ENCODE measurements at places on chromosomes 1 and 21.
A peak's percentile ranks its signal among the peaks of the same experiment; 100 is the strongest.

- no peak for DNase-seq
Measured at GRCh38 chr1:180950321-180950720, 37.6 kb downstream of the KIAA1614 start.

- DNase-seq = no peak
Measured at GRCh38 chr1:25135909-25136308, 96.4 kb downstream of the SYF2 start.

DNA sequence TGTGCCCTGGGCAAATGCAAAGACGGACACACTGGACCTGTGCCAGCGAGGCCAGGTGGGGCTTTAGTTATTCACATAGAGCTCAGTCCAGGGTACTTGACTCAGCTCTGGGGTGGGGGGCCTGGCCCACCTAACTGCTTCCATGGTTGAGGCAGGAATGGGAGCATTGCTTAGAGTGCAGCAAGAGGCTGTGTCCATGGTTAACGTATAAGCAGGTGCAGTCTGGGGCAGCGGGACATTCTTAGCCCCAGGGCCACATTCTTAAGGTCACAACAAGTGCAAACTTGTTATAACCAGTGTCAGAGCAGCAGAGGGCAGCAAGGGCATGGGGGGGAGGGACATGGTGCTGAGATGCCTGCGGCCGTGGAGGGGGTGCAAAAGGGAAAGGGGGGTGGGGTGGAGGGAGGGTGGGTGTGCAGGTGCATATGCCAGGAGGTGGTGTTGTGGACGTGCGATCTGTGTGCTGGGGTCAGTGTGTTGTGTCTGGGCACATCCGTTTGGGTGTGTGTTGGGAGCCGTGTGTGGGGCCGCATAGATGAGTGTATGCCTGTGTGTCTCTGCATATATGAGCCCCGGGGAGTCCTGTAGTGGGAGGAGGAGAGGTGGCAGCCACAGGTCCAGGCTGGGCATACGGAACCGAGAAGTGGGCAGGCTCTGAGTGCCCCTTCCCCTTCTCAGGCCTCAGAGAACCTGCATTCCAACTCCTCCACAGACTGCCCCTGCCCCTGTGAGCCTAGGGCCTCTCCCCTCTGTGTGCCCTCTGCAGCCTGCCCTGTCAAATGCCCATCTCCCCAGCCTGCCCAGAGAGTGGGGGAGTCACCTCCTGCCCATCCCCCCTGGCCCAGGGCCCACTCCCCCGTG, 8.4 kb downstream of the KCNJ10 start:
- no peak for DNase-seq

DNA sequence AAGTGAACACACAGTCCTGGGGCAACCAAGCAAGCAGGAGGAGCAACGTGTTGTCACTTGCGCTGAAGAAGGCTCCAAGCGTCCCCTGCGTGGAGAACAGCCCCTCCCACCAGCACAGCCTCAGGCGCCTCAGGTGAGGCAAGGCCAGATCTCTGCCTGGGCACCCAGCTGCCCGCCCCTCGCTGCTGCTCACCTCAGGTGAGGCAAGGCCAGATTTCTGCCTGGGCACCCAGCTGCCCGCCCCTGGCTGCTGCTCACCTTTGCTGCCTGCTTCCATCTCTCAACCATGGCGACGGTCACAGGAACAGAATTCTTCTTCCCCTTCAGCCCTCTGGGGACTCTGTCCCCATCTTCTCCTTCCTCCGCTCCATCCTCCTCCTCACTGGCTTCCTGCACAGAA, 2.4 kb downstream of the NOC2L start:
- DNase-seq = no peak

DNA sequence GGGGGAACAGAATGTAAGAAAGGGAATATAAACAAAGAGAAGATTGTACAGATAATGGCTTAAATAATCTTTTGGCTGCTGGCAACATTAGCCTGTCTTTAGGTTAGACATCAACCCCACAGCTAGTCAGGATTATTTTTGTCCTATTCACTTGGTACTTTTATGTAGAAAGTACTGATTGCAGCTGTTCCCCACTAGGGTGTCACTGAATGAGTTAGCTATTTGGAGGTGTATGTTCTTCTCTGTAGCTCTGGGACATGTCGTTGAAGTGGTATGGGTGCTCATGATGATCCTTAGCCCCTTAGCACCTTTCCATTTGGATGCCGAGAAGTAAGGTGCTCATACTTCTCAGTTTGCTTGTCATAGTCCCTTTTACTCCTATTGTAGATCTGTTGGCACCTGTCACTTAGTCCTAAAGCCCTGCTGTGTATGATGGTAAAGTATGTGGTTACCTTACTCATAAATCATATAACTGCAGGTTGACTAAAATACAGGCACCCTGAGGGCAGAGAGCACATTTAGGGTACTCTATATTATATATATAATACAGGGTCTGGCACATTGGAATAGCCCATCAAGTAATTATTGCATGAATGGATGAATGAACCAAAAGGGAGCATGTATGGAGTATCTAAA, 64.6 kb downstream of the USP25 start:
- DNase-seq = no peak

DNA sequence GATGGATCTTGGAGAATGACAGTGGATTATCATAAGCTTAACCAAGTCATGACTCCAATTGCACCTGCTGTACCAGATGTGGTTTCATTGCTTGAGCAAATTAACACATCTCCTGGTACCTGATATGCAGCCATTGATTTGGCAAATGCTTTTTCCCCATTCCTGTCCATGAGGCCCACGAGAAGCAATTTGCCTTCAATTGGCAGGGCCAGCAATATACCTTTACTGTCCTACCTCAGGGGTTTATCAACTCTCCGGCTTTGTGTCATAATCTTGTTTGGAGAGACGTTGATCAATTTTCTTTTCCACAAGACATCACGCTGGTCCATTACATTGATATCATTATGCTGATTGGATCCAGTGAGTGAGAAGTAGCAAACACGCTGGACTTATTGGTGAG, 20.1 kb downstream of the ZNF691 start:
- no peak for DNase-seq

GRCh38 chr1:205791568-205792180, 16.4 kb upstream of the RAB29 start:
- peak; percentile 71 for DNase-seq

DNA sequence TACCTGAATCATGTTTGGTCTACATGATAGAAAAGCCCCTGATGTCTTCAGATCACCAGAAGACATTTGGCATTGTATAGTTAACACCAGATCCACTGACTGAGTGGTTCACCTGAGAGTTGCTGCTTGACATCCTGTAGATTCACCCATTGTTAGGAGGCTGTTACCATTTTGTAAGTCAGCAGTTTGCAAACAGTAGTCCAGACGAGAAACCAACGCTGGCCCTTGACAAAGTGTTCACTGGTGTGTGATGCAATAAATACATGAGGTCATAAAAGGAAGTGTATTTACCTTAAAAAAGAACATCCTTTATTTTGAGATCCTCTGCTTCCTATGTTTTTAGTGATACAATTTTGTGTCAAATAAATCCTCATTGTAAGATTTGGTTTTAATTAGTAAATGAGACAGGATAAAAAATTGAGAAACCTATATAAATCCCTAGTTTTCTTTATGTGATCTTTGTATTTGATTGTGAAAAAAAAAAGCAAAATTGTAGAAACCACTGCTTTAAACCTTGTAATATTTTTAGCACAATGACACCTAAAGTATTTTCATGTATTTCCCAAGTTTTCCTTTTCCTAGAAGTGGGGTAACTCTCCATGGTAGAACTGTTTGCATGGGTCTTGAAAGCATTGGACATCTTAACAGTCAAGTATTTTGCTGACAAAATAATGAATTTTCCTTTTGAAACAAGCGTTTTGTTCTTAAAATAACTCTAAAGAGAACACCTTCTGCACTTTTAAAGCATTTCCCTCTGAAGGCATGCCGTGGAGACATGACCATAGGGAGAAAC, 204.3 kb downstream of the FGGY start:
- no peak for DNase-seq

- no peak for DNase-seq
Measured at GRCh38 chr1:171116676-171117075, 26.0 kb downstream of the FMO3 start.

DNA sequence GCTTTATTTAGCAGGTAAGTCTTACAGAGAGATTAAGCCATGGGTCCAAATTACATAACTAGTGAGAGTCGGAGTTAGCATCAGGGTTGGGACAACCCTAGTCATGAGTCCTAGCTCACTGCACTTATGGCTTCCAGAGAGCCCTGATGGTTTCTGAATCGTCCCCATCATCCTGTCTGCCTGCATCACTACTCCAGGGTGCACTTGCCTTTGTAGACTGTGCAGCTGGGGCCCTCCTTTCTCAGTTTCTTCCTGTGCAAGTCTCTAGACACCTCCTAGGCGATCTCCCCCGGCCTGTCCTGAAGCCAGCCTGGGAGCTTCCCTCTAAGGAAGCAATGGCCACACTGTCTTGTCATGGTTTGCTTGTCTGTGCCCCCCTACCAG, 37.1 kb downstream of the KIAA0040 start:
- DNase-seq = no peak

DNA sequence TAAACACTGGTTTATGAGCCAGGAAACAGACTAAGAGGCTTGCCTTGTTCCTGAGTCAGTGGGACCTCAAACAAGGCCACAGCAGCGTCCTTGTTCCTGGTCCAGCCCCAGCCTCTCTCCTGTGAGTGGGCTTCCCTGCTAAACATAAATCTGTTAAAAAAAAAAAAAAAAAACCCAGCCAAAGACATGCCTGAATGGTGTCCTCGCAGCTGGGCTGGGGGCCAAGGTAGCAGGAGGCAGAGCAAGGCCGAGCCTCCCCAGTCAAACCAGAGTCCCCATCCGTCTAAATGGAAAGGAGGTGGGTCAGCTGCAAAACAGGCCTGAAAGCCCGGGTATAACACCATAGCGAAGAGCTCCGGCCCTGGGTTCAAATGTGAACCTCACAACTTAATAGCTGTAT, 18.1 kb upstream of the IFFO2 start:
- peak; percentile 51 for DNase-seq

- no peak for DNase-seq
Measured at GRCh38 chr1:240217403-240217802, 125.7 kb downstream of the FMN2 start.

DNA sequence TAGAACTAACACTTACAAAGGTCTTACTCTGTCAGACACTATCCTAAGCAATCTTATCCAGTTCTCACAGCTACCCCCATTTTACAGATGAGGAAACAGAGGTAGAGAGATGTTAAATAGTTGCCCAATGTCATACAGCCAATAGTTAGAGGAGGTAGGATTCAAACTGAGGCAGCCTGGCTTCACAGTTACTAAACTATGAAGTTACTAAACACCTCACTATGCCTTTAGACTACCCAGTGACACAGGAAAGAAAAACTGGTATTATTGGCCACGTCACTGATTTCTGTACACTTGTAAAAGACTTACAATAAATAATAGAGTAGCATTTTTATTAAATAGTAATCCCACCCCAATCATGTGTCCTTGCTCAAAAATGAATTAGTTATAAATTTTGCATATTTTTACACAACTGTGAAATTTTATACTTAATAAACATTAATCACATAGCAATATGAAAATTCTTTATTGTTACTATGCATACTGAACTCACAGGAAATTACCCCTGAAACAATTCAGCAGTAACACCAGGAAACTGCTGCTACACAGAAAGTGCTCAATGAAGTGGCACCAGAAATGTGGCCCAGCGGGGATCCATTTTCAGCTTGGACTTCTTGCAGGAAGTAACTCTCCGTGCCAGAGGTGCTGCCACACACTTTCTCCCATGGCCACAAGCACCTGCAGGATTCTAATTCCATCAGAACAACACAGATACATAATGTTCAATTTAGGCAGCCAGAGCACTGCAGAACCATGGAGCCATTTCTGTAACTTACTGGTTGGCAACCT, 69.4 kb downstream of the VAV3 start:
- DNase-seq = no peak

DNA sequence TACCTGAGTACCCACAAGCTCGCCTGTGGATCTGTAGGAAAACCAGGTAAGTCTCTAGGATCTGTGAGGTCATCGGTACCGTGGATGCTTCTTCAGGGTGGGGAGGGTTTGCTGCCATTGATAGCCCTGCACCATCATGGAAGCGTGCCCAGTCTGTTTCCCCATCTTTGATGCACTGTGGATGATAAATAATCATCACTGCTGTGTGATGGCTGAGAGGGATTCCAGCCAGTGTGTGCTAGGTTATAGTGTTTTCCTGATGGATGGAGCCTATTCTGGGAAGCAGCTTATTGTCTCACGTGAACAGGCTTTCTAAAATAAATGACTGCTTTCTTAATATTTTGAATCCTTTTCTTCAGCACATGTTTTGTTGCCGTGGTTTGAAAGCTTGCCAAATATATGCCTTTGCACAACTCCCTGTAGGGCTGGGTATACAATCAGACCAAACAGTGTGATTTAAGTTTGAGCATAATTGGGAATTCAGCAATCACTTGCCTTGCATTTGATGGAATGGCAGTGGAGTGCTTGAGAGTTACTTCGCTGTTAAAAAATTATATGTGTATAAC, 113.8 kb downstream of the CAMTA1 start:
- no peak for DNase-seq

GRCh38 chr1:77796695-77797405, 17.4 kb downstream of the MIGA1 start:
- DNase-seq = peak; percentile 8

DNA sequence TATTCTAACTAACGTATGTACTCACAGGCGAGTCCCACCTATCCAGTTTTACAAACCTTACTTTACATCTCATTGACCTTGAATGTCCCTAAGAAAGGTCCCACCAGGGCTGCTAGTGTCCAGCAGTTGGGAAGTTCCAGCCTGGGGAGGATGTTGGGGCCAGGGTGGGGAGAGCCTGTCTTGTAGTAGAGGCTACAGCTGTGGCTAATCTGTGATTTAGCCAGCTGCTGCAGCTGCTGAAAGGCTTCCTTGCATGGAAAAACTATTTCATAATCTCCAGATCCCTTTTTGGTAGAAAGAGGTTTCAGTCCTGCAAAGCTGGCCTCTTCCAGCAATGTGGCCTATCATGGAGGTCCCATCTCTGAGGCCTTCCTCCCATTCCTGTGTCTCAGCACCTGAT, 23.1 kb downstream of the TNN start:
- DNase-seq = no peak

GRCh38 chr1:161013488-161014230, 7.3 kb downstream of the F11R start:
- DNase-seq = no peak

DNA sequence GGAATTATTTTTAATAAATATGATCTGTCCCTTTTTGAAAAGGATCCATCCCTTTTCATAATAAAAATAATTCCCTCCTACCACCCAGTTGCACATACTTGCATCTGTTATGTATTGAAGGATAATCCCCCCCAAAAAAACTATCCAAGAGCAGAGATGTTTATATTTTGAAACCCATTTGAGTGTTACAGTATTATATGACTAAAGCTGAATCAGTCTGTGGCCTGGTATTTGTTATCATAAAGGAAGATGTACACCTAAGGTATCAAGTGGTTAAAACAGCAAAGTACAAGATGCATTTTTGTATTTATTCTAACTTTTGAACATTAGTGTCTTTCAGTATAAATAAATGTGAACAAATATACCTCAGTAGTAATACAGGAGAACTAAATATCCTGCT, 12.7 kb upstream of the TGFB2 start:
- no peak for DNase-seq

GRCh38 chr1:170698301-170699275, 34.7 kb downstream of the PRRX1 start:
- peak; percentile 37 for DNase-seq

- no peak for DNase-seq
Measured at GRCh38 chr1:112431038-112431437, 35.0 kb downstream of the CTTNBP2NL start.

- DNase-seq = no peak
Measured at GRCh38 chr1:151854658-151855057, 1.1 kb upstream of the THEM5 start.

GRCh38 chr1:15717418-15718125, 18.5 kb upstream of the SLC25A34 start:
- DNase-seq = no peak
